Panc1 (cell line): ENCODE measurements at places on chromosomes 5 and 9. TPM values are rescaled to one million over a fixed set of nuclear protein-coding genes. Genes with fewer than 3 reads are reported as not detected.

GRCh38 chr9:93058355-93059010, at the start of gene SUSD3:
TSS of gene SUSD3 (plus strand) at chr9:93058701. CDS start at chr9:93058743, 42 bp downstream.
- no peak for DNase-seq

The BRD8 gene
- total RNA-seq, result 92.1 TPM

The IFNK gene
- not detected for total RNA-seq

The SPATA24 gene
- total RNA-seq, result 5.5 TPM

The ANGPTL2 gene
- 0.08 TPM for total RNA-seq

The PCDHGB4 gene
- total RNA-seq, result 0.21 TPM

- DNase-seq, result no peak
Measured at GRCh38 chr9:76181020-76181641, 213.1 kb downstream of the RFK start.

GRCh38 chr9:129174724-129175514, 3.1 kb downstream of the IER5L start:
- no peak for DNase-seq

- DNase-seq, result no peak
Measured at GRCh38 chr5:129049126-129049799, 45.3 kb upstream of the ISOC1 start.

The IL5 gene
- not detected for total RNA-seq

GRCh38 chr5:1788828-1789227, 10.8 kb downstream of the MRPL36 start:
- no peak for DNase-seq

- DNase-seq, result no peak
Measured at GRCh38 chr5:67030289-67031056, 166.1 kb downstream of the CD180 start.
